ENCODE measurements at places on chromosomes 7 and 10.

GRCh38 chr7:56609852-56610355 is 493.7 kb upstream of the NUPR2 start:
- H3K4me1 ChIP-seq, result no peaks in the 10 kb centered on the region
- H3K36me3 ChIP-seq, result no peaks in the 10 kb centered on the region
- no peak overlapping the region for H3K27ac ChIP-seq
- H3K4me3 ChIP-seq, result no peak overlapping the region

GRCh38 chr7:37826825-37827224 is 21.6 kb upstream of the NME8 start:
- DNase-seq, result no peak
- no peaks in the 10 kb centered on the region for H3K27me3 ChIP-seq

- no peak overlapping the region for H3K27ac ChIP-seq
- H3K4me3 ChIP-seq, result no peak overlapping the region
- DNase-seq, result no peak
- H3K27me3 ChIP-seq, result no peaks in the 10 kb centered on the region
- no peaks in the 10 kb centered on the region for H3K4me1 ChIP-seq
- H3K36me3 ChIP-seq, result no peaks in the 10 kb centered on the region
Measured at GRCh38 chr7:102255501-102255900, 31.2 kb upstream of the SH2B2 start.

DNA sequence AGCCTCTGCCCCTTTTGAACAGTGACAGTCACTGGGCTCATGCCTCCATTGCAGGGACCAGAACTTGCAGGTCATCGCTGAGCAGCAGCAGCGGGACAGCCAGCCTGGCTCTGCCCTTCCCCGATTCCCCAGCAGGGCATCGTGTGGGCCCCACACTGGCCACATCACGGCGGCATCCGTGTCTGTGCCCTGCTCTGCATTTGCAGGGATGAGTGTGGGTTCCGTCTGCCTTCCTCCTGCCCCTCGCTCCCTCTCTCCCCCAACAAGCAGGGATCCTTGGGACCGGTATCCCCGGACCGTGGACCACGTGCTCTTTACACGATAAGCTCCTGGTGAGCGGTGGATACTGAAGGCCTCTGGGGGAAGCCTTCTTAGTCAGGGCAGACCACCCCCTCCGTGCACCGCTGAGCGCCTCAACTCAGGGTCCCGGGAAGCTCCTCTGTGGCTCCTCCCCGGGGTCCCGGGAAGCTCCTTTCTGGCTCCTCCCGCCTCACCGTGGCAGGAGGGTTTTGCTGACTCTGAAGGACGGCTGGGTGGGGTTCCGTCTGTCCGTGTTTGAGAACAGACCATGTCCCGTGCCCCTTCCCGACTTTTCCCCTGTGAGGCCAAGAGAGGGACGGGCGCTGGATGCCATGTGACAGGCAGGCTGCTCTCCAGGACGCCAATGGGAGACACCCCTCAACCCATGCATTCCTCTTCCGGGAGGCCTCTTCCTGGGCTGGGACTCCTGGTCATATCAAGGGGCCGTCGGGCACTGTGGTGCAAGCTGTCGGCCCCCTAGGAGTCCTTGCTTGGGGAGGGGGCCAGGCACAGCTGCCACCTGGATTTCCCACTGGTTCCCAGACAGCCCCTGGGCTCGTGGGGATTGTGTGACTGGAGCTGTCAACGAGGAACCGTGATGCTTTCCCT is 23.5 kb upstream of the NKX6-2 start:
- no peak for DNase-seq
- H3K36me3 ChIP-seq, result no peaks in the 10 kb centered on the region
- no peaks in the 10 kb centered on the region for H3K27me3 ChIP-seq
- no peaks in the 10 kb centered on the region for H3K4me1 ChIP-seq

DNA sequence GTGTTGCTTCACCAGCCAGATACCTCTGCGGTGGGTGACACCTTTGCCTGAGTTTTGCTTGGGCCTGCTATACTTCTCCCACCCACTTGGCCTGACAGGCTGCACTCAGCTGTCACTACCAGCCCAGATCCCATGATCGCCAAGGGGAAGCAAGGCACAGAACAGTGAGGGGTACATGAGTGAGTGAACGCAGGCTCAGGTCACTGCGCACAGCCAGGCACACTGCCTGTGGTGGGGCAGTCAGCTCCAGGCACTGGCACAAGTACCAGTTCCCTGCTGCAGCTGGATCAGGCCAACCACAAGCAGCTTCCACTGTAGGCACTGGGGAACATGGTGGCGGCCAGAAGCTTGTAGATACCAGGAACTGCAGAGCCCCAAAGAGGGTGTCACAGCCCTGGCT is 441.9 kb upstream of the GRM3 start:
- no peak overlapping the region for H3K4me3 ChIP-seq
- no peaks in the 10 kb centered on the region for H3K36me3 ChIP-seq
- no peaks in the 10 kb centered on the region for H3K4me1 ChIP-seq

GRCh38 chr10:113389969-113390368 is 162.9 kb upstream of the HABP2 start:
- H3K27ac ChIP-seq, result no peak overlapping the region
- H3K4me1 ChIP-seq, result no peaks in the 10 kb centered on the region
- no peaks in the 10 kb centered on the region for H3K36me3 ChIP-seq
- H3K4me3 ChIP-seq, result no peak overlapping the region

DNA sequence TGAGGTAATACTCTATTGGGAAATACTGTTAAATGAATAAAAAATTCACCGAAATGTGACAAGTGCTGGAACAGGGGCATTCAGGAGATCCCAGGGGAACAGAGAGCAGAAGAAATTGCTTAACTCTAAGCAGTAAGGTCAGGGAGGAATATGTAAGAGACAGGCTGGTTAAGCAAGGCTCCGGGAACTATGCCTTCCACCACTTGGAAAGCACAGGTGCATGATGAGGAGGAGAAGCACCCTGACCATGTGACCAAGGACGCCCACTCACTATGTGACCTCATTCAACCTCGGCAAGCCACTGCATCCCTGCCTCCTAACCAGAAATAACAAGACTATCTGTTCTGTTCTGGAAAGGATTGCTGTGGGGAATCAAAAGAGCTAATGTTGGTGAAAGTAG is 218.4 kb downstream of the ELMO1 start:
- H3K4me1 ChIP-seq, result no peaks in the 10 kb centered on the region
- H3K27ac ChIP-seq, result no peak overlapping the region
- H3K4me3 ChIP-seq, result no peak overlapping the region
- DNase-seq, result no peak
- H3K27me3 ChIP-seq, result no peaks in the 10 kb centered on the region

- no peak overlapping the region for H3K27ac ChIP-seq
- H3K36me3 ChIP-seq, result no peaks in the 10 kb centered on the region
- DNase-seq, result no peak
- no peaks in the 10 kb centered on the region for H3K27me3 ChIP-seq
- H3K4me3 ChIP-seq, result no peak overlapping the region
Measured at GRCh38 chr7:123241809-123242208, 42.0 kb upstream of the SLC13A1 start.

DNA sequence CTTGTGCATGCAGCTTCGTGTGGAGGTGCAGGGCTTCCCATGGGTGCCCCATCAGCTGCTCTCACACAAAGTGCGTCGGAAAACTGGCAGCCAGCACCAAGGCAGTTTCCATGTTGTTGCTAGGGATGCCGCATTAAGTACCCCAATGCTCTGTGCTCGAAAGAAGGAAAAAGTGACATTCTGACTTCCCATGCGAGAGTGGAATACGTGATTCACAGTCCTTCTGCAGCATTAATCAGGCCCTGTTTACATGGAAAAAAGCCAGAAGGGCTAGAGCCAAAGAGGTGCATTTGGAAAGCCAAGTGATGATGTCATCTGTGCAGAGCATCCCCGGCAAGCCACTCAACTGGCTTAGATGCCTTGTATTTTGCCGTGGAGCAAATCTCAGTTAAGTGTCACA is 258.3 kb downstream of the GATA3 start:
- no peak overlapping the region for H3K27ac ChIP-seq
- no peaks in the 10 kb centered on the region for H3K27me3 ChIP-seq
- H3K36me3 ChIP-seq, result no peaks in the 10 kb centered on the region
- H3K4me1 ChIP-seq, result no peaks in the 10 kb centered on the region
- H3K4me3 ChIP-seq, result no peak overlapping the region
- no peak for DNase-seq

DNA sequence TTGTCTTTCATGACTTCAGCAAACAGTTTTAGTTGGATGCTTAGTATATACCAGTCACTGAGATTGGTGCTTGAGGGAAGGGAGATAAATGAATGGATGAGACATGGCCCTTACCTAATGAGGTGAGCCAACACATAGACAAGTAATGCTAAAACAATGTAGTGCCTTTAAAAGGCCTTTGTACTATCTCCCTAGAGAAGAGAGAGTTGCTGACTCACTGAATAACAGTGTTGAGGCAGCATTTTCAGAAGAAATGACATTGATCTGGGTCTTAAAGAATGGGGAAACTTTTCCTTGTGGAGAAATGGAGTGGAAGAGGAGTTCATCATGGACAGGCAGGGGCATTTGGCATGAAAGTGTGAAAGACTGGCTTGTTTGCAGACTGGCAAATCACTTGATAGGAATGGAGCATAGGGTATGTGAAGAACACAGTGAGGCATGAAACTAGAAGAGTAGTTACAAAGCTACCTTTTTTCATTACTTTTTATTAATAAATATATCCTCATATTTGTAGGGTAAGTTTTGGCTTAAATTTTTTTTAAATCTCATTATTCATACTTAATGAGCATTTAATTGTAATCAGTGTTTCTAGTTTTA is 91.2 kb downstream of the KAT6B start:
- DNase-seq, result no peak
- no peaks in the 10 kb centered on the region for H3K36me3 ChIP-seq
- no peak overlapping the region for H3K4me3 ChIP-seq
- H3K4me1 ChIP-seq, result no peaks in the 10 kb centered on the region
- H3K27me3 ChIP-seq, result no peaks in the 10 kb centered on the region

GRCh38 chr7:31882187-31882586 is 188.0 kb downstream of the PDE1C start:
- H3K36me3 ChIP-seq, result no peaks in the 10 kb centered on the region
- H3K4me1 ChIP-seq, result peaks cover 3% of the 10 kb centered on the region
- no peaks in the 10 kb centered on the region for H3K27me3 ChIP-seq
- H3K27ac ChIP-seq, result no peak overlapping the region
- DNase-seq, result no peak

DNA sequence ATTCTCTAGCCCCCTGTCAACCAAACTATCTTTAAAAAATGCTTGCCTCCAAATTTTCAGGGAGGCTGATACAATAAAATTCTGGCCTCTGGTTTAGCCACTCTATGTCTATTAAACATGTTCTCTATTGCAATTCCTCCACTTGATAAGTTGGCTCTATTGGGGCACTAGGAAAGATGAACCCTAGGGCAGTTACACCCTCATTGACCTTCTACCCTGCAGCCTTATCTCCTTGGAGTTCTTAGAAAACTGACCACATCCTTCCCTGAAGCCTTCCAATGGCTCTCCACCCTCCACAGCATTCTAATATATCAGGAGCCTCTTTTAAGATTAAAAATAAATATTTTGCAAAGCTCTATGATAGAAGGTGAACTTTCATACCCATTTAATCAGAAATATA is 30.6 kb downstream of the SVOPL start:
- no peak overlapping the region for H3K4me3 ChIP-seq
- H3K27me3 ChIP-seq, result no peaks in the 10 kb centered on the region
- H3K36me3 ChIP-seq, result no peaks in the 10 kb centered on the region
- no peaks in the 10 kb centered on the region for H3K4me1 ChIP-seq
- DNase-seq, result no peak

DNA sequence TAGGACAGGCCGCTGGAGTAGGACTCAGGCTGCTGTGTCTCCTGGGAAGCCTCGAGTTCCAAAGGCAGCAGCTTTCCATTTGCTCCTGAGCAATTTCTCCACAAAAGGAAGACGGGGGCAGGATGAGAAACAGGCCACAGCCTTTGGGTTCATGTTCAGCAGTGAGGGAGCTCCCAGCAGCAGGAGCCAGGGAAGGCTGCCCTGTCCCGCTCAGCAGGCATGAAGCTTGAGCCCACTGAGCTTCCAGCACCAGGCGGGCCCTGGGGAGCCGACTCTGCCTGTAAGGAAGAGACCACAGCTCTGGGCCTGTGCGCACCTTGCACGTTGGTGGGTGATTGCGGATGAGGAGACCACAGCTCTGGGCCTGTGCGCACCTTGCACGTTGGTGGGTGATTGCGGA is 527.2 kb downstream of the TCERG1L start:
- H3K4me1 ChIP-seq, result no peaks in the 10 kb centered on the region
- no peaks in the 10 kb centered on the region for H3K27me3 ChIP-seq
- DNase-seq, result no peak
- no peak overlapping the region for H3K27ac ChIP-seq
- no peak overlapping the region for H3K4me3 ChIP-seq

DNA sequence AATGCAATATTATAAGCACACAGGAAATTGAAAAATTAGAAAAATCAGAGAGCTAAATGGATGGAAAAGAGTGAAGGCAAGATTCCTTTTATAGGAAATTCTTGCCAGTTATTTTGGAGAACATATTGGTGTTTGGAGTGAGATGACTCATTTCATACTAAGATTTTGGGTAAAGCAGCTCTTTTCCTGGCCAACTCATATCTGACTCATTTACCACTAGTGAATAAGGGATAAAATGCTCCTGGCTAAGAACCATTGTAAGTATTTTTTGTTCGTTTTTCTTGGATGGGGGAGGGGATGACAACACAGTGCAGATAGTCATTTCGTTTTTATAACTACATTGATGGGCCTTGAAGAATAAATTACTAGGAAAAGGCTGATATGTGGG is 139.3 kb downstream of the TWIST1 start:
- H3K27ac ChIP-seq, result no peak overlapping the region
- no peaks in the 10 kb centered on the region for H3K36me3 ChIP-seq
- no peak overlapping the region for H3K4me3 ChIP-seq
- no peak for DNase-seq
- H3K27me3 ChIP-seq, result no peaks in the 10 kb centered on the region

DNA sequence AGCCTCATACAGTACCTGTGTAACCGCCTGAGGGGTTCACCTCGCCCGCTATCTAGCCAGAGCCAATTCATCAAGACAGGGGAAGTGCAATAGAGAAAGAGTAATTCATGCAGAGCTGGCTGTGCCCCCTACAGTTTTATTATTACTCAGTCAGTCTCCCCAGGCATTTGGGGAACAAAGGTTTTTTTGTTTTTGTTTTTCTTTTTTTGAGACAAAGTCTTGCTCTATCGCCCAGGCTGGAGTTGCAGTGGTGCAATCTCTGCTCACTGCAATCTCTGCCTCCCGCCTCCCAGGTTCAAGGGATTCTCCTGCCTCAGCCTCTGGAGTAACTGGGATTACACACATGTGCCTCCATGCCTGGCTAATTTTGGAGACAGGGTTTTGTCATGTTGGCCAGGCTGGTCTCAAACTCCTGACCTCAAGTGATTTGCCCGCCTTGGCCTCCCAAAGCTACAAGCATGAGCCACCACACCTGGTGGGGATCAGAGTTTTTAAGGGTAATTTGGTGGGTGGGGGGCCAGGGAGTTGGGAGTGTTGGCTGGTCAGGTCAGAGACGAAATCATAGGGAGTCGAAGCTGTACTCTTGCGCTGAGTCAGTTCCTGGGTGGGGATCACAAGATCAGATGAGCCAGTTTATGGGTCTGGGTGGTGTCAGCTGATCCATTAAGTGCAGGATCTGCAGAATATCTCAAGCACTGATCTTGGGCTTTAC is 116.5 kb downstream of the MARCHF5 start:
- H3K36me3 ChIP-seq, result no peaks in the 10 kb centered on the region
- no peaks in the 10 kb centered on the region for H3K4me1 ChIP-seq
- H3K27me3 ChIP-seq, result no peaks in the 10 kb centered on the region
- no peak for DNase-seq
- H3K4me3 ChIP-seq, result no peak overlapping the region

- no peak for DNase-seq
- H3K4me1 ChIP-seq, result no peaks in the 10 kb centered on the region
- no peaks in the 10 kb centered on the region for H3K36me3 ChIP-seq
- H3K4me3 ChIP-seq, result no peak overlapping the region
- no peak overlapping the region for H3K27ac ChIP-seq
- no peaks in the 10 kb centered on the region for H3K27me3 ChIP-seq
Measured at GRCh38 chr7:74493295-74493694, 39.6 kb downstream of the GTF2IRD1 start.

All from uterus (tissue), 4 donors.